ENCODE measurements at places on chromosomes 5 and 9.

DNA sequence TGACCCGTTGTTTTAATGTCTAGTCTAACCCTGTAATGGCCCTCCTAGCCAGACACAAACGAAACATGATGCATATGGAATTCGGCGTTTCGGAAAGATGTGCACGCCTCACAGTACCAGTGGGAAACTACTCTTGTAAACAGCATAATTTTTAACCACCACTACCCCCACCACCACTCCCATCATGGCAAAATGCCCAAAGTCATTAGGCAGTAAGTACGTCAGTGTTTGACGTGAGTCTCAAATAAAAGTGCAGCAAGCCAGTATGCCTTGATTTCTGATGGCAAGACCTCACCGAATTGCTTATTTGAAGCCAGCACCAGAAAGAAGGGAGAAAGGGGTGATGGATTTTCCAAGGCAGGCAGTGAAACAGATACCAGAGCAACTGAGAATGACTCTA lies 71.4 kb downstream of the ADRB2 start:
- DNase-seq: no peak

- no peak for DNase-seq
Observed at GRCh38 chr9:98050351-98050750, 6.2 kb upstream of the NANS start.

- DNase-seq: no peak
Observed at GRCh38 chr5:151026679-151027078, 6.3 kb downstream of the GPX3 start.

GRCh38 chr5:102867992-102868662 lies 113.0 kb downstream of the PAM start:
- DNase-seq: no peak

DNA sequence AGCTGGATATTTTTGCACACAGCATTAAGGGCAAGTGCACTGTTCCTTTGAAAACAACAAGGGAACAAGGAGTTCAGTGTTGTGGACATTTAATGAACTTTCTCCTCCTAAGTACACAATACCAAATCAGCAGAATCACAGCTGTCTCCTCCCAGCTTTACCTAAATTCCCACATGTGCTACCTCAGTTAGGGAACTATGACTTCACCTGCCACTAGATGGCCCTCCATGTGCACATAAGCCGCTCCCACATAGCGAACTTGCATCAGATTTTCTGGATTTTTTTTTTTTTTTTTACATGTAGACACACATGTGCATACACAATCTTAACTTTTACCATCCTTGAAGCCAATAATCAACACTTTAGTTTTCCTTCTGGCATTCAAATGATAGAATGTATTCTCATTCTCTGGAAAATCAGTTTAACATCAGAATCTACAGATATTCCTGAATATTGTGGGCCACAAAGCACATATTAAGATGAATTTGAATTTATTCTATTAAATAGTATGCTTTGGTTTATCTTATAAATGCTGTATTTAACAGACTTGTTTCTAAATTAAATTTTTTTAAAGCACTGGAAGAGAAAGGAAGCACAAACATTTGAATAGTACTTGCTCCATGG lies 123.6 kb downstream of the PALM2AKAP2 start:
- DNase-seq: no peak
